Stimulated activated CD4-positive, alpha-beta T cell treated with anti-CD3 and anti-CD28 coated beads, TNF-alpha, amount 100 ng/mL, for 24 hours (primary cell): ENCODE measurements at places on chromosomes 11 and 22.

DNA sequence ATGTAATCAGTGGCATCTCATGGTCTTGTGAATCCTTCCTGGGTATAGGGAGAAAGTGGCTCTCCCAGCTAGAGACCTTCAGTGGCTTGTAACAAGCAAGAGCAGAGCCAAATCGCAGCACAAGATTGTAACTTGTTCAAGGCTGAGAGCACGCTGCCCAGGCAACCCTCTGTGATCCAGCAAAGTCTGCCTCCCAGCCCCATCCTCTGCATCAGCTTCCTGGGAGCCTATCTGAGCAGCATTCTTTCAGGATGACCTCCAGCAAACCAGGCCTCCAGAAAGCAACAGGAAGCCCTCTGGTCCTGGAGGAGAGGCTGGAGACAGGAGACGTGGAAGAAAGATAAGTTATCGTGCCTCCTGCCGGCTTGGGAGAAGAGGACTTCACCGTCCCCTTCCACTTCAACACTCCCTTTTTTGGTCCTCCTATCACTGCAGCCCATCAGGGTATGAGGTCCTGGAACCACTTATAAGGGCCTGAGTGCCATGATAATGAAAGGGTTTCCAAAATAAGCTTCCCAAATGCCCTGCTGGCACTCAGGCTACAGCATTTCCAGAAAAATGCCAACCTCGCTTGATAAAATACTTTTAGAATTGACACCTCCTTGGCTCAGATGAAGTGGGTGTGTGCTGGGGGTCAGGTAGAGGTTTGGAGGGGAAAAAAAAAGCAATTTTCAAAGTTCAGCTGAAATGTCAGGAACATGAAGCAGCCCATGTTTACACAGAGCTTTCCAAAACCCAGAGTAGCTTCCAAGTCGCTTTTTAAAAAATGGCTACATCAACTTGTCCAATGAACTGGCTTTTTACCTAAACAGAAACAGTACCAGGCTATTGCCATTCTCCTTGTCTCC is 80.2 kb downstream of the PLEKHA7 start:
- DNase-seq = no peak

DNA sequence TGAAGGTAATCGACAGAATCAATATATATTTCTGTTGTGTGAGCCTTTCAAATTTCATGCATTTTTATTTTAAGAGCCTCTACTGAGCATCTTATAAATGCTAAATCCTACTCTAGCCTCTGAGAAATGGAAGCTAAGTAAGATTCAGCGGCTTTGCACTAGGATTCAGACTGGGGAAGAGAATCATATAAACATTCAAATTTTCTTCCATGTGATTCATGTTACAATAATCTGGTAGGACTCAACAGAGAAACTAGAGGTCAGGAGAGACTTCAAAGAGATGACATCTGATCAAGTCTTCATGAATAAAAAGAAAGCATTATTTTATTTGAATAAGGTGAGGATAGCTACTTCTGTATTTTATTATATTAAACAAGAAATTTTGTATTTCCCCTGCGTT is 538.9 kb downstream of the DLG2 start:
- DNase-seq = no peak

GRCh38 chr11:119248750-119249670 is 42.9 kb downstream of the CBL start:
- peak; percentile 16 for DNase-seq

GRCh38 chr11:6402561-6402981 is 12.3 kb downstream of the SMPD1 start:
- peak; percentile 51 for DNase-seq

DNA sequence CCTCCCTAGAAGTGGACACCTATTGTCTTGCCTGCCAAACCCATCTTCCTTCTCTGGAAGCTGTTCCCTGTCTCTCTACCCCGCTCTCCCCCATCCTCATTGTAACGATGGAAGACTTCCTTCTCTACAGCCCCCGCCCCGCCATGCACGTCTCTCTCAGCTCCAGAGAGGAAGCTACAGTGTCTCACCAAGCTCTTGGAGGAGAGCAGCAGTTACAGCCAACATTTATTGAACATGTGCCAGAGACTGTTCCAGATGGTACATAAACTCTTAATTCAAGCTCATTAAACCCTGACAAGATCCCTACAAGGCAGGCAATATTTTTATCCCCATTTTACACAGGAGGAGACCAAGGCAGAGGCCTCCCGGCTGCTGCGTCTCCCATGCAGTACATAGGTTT is 15.1 kb downstream of the MCHR1 start:
- DNase-seq = no peak

DNA sequence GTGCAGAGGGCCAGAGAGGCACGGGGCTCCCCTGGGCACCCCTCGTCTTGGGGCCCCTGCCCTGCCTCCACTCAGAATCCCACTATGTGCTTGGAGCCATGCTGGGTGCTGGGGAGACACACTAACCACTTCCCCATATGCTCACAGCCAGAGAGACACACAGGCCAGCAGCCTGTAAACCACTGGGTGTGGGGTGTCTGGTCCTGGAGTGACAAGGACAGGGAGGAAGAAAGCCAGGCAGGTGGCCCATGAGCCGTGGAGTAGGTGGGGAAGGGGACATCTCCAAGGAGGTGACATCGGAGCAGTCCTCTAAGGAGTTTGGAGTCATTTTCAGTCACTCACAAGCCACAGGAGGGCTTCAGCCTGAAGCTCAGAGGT is 58.9 kb downstream of the CDKN1C start:
- no peak for DNase-seq

DNA sequence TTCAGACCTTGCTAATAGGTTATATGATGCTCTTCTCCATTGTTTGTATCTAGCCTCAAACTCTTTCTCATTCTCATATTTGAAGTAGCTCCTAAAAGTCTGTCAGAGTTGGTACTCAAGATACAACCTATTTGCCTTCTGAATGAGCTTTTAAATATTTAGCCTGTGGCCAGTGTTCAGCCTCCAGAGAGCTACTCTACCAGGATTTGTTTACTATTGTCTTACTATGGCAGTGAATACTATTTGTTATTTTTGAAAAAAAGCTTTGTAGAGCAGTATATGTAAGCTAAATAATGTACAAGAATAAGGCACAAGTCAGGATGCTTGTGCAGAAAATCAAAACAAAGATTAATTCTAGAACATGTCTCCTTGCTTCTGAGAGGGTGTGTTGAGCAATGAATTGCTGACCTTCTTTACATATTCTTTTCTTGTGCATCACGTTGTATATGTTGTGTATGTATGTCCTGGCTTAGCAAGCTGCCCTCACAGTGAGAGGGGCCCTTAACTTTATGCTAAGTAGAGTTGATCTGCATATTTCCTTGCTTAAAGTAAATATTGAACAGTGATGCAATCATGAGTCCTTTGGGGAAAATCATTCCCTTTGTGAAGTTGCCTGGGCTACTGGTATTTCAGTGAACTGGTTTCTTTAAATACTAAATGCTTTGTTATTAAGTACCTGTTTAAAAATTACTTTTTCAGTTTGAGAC is 438.0 kb downstream of the LUZP2 start:
- no peak for DNase-seq

- no peak for DNase-seq
These were observed 124.7 kb downstream of the PARVA start for GRCh38 chr11:12502046-12502445.

- DNase-seq = no peak
These were observed 107.0 kb downstream of the STIM1 start for GRCh38 chr11:3962406-3962840.

DNA sequence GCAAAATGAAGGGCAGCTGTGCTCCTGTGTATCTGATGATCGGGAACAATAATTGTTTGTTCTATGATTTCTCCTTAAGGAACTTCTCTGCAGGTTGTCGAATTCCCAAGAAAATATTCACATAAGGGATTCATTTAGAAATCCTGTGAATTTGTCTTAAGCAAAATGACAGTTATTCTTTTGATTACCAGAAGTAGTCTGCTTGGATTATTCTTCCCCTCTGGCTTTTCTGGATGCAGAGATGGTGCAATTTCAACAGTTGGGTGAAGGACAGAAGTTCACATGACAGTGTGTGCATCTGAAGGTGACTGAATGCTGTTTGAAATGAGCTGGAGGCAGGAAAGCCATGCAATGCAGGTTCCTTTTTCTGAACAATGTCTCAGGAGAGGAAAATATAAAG is 137.2 kb upstream of the MTMR2 start:
- no peak for DNase-seq

GRCh38 chr22:22348127-22348814 is 103.7 kb downstream of the VPREB1 start:
- no peak for DNase-seq

DNA sequence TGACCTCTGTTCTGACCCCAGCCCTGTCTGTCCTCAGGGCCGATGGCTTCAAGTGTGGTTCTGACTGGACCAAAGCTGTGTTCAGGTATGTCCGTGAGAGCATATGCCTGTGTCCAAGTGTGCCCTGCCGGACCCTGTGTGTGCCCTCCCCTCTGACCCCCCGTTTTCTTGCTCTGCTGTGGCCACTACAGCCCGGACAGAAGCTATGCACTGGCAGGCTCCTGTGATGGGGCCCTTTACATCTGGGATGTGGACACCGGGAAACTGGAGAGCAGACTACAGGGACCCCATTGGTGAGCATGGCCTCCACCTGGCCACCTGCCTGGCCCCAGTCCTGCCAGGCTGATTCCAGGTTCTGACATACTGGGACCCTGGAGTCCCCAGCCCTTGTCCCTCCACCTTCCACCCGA is 14.5 kb downstream of the ATG16L2 start:
- DNase-seq = no peak

- DNase-seq = no peak
These were observed 220.8 kb downstream of the DLG2 start for GRCh38 chr11:85406316-85406715.

GRCh38 chr11:65375012-65375411 is 7.4 kb downstream of the SLC25A45 start:
- no peak for DNase-seq

GRCh38 chr22:29485448-29485847 is 5.4 kb downstream of the NEFH start:
- DNase-seq = no peak

DNA sequence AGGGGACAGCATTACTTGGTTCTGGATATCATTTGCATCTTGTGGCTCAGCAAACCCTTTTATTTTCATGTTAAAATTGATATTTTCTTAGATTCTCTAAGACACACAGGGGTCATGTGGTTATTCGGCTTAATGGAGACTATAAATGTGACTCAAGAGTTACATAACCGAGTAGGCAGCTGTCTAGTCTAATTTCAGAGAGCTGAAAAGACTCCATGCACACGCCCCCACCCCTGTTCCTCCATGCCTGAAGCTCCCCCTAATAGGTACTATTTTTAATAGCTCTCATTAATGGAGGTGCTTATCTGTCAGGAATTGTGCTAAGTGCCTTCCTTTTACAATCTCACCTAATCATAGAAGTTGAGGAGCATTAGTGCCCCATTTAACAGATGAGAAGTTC is 189.2 kb upstream of the ARHGAP20 start:
- DNase-seq = no peak

DNA sequence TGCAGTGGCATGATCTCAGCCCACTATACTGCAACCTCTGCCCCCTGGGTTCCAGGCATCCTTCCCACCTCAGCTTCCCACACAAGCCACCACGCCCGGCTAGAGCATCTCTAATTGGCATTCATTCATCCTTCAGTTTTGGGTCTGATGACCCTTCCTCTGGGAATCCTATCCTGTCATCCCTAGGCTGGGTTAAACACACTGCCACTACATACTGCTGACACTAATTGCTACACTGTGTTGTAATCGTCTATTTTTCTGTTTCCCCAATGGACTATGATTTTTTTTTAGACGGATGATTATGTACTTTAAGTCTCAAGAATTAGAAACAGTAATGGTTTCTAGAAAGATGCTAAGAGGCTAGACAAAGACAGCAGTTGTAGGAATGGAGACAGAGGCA is 62.8 kb downstream of the DEUP1 start:
- no peak for DNase-seq

GRCh38 chr22:26998716-26999115 is 341.3 kb downstream of the MIAT start:
- DNase-seq = no peak

GRCh38 chr11:12680940-12681258 is 6.7 kb downstream of the TEAD1 start:
- no peak for DNase-seq

GRCh38 chr11:35267504-35267903 is 128.5 kb downstream of the CD44 start:
- DNase-seq = no peak

GRCh38 chr22:44658311-44658953 is 43.6 kb upstream of the PRR5 start:
- DNase-seq = no peak

DNA sequence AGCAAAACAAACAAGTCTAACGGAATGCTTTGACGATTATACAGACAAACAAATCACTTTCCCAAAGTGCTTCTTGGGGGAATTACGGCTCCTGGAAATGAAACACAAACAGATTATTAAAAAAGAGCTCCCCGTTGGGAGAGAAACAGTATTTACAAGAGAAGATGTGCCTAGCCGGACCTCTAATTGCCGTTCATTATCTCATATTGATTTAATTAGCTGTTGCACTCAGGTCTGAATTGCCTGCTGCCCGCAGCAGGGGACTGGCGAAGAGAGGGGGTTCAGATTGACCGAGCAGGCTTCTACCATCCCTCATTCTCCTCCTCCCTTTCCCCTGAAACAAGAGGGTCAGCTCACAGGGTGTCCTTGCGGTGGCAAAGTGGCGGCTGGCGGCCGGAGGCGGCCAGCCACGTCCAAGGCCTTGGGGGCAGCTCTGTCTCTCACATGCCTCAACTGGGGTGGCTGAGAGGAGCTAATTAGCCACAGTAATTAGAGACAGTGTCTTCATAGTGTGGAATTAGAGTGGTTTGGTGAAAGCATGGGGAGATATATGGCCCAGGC is 295.1 kb downstream of the MIAT start:
- DNase-seq = no peak

- no peak for DNase-seq
These were observed 43.4 kb downstream of the BCR start for GRCh38 chr22:23223569-23224317.

- DNase-seq = no peak
These were observed 40.9 kb downstream of the SHISAL1 start for GRCh38 chr22:44271732-44272400.
